ENCODE measurements at places on chromosomes 2 and 18. TPM values are rescaled to one million over a fixed set of nuclear protein-coding genes. Genes with fewer than 3 reads are reported as not detected.

GCKR gene
- not detected for polyA plus RNA-seq

- no peak for DNase-seq
Measured at GRCh38 chr2:166148500-166149400, 20.9 kb upstream of the SCN1A start.

GRCh38 chr18:46810481-46811000 lies 53.7 kb upstream of the ST8SIA5 start:
- DNase-seq = no peak

- no peak for DNase-seq
Measured at GRCh38 chr2:172340394-172340793, 87.0 kb upstream of the ITGA6 start.

All from forelimb muscle (tissue), 1 donor.